Muscle of back (tissue), 13 donors: ENCODE measurements at places on chromosomes 7 and 10.

DNA sequence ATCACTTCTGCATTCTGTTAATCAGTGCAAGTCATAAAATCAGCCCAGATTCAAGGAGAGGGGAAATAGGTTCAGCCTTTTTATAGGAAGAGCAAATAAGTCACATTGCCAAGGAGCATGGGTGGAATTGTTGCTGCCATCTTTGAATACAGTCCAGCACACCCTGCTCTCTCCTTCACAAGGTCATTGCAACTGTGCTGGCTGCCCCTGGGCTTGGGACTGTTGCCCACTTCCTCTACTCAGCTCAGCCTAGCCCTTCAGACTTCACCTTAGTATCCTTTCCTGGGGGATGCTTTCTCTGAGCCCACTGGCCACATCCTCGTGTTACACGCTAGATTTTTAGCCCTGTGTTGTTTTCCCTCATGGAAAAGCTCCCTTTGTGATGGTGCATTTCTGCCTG lies 527.7 kb downstream of the GALNT17 start:
- no peak for DNase-seq

DNA sequence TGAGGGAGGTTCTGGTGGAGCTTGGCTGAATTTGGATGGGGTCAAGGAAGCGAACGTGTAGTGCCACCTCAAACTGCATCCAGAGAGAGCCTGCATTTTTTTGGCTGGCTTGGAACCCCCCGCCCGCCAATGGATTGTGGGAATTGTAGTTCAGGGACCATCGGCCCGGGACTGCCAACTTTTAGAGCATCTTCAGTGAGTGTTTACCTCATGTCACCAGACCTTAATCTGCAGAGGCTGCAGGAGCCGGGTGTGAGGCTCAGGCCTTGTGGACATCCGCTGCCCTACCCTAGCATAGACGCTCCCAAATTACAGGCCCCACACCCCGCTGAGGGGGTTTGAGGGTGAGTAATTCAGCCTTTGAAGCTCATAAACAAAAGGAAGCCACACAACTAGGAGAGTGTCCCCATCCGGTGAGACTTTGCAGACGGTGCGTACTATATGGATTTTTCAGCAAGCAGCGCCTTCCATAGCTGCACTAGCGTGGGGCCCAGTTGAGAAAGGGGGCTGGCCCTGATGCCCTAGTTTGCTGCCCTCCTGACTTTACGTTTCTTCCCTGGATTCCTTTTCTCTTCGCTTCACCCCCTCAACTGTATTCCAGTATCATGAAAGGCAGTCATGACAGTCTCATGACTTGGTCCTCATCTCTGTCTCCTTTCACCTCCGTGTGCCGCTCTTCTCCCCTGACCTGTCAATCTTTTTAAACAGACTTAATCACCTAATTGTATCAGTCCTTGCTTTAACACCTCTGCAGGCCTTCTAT lies 717 bp downstream of the CNPY4 start:
- DNase-seq = peak; percentile 80

DNA sequence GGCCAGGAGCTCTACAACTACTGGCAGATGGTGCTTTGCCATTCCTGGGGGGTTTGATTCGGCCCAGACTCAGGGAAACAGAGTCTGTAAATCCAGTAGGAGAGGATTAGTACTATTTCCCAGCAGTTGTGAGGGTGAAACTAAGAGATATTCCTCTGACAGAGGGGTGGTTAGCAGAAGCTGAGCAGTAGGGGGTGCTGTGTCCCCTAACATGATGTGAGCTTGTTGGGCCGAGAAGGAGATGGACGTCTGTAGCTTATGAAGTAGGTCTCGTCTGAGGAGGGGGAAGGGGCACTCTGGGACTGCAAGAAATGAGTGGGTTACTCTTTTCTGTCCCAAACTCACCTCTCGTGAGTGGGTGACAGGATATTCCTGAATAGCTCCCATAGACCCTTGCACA lies 179.2 kb upstream of the MBL2 start:
- DNase-seq = peak; percentile 18

GRCh38 chr10:34801097-34801733 lies 13.9 kb downstream of the PARD3 start:
- DNase-seq = no peak

GRCh38 chr10:650441-650851 lies 39.0 kb downstream of the DIP2C start:
- no peak for DNase-seq

- DNase-seq = no peak
Measured at GRCh38 chr10:12811826-12812225, 189.7 kb downstream of the CCDC3 start.

- no peak for DNase-seq
Measured at GRCh38 chr10:129491123-129491734, 24.2 kb downstream of the MGMT start.

GRCh38 chr7:33107136-33108066 lies 1.8 kb downstream of the RP9 start:
- DNase-seq = peak; percentile 38

DNA sequence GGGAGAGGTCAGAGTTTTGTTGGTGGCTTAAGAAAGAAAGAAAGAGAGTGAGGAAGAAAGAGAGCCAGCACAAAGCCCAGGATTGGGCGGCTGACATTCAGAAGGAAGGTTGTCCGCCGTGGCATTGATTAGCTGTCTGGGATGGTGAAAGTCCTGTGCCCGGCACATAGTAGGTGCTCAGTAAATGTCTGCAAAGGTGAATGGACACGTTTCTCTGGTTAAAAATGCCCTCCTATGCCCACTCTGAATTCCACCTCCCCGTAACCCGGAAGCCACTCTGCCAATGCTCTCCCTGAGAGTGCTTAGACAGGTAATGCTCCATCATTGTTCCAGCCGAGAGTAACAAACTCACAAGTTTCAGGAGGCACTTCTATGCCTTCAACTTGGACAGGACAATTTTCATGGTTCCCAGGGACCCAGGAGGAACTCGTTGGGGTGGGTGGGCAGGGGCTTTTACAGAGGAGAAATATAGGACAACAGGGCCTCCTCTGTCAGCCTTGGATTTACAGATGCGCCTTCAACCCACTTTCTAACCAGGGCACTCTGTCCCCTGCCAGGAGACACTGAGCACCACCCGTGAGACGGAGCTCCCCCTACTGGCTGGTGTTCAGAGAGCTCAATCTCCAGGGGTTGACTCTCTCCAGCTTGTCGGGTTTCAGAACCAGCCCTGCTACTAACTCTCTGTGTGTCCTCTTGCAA lies 411.5 kb upstream of the ZMIZ1 start:
- DNase-seq = no peak

DNA sequence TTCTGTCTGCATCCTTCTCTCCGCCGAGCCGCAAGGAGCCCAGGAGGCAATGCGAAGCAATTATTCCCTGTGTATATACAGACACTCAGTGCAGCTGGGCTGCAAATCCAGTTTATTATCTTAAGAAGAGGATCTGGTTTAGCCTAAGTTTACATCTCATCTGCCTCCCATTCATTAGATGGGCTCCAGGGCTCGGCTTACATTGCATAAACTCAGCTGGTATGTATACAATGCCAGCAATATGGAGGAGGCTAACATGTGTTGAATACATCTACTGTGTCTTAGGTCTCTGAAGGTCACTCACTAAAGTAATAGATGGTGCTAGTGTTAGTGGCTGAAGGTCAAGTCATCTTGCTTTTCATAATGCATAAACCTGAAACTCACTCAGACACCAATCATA lies 996.8 kb downstream of the KCNMA1 start:
- DNase-seq = no peak

GRCh38 chr7:69585169-69585568 lies 13.1 kb upstream of the AUTS2 start:
- no peak for DNase-seq

DNA sequence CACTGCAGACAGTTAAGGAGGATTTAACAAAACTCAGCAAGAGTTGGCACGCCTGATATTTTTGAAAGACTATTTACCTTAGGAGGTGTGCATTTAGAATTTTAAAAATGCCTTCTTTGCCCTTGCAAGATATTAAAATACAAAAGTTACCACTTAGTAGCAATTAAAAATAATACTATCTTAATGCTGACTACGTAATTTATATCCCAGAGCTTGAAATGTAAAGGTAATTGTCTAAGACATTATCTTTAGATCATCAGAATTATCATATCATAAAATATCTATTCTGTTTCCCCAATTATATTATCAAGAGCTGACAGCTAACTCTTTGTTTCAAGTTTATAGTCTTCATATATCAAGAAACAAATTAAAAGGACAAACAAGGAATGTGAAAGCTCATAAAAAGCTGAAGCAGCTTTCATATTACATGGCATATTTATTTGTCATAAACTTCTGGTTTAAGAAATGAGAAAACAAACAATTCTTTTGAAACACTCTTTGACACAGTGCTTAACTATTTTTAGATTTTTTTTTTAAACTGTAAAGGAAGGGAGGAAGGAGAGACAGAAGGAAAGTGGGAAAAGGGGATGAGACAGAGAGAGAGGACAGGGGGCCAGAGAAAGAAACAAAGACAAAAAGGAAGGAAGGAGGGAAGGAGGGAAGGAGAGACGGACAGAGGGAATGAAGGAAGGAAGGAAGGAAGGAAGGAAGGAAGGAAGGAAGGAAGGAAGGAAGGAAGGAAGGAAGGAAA lies 73.5 kb downstream of the RTKN2 start:
- DNase-seq = no peak

DNA sequence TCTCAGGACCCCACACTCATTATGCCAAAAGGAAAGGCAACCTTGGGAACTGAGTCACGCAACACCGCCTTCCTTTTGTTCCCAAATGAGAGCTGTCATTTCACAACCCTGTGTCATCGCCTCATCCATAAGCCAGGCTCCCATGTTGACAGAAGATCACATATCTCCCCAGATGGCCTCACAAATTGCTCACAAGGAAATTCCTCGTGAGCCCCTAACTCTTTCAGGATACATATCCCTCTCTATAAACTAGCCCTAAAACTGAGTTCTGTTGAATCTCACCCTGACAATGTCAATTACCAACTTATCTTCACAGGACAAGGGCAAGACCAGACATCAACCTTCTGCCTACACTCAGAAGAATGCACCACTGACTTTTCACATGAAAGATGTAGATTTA lies 22.6 kb downstream of the CCDC3 start:
- no peak for DNase-seq

GRCh38 chr7:114652041-114652440 lies 237.4 kb downstream of the FOXP2 start:
- no peak for DNase-seq

DNA sequence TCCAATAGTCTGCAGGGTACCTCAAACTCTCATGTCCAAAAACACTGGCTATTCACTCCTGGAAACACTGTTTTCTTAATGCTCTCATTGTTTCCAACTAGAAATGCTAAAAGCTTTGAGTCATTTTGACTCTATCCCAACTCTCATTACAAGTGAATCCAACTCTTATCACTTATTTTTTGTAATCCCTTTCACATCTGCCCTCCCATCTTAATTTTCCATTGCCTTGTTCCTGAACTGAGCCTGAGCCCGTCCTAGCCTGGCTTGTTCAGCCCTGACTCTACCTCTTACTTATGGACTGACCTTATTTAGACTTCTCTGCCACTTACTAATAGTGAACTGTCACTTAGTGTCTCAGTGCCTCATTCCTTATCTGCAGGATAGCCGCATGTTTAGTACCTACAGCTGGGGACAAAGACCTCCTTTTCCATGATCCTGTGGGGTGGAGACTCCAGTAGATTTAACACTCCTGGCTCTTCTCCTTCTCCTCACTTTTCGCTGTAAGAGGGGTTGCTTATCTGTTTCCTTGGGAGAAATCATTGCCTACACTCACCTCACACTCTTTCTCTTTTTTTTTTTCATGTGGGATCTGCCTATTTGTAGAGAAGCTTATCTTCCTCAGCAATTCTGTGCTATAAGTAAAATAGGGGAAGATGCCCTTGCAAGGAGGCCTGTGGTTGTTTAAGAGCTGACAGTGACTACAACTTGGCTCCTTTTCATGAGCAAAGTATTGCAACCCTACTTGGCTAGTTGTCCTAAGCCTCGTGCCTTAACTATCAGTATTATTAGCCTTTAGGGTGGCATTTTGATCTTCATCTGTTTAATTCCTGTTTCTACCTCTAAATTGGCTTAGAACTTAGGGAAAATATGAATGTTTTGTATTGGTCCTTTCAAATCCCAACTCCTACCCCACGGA lies 56.4 kb downstream of the SLC16A12 start:
- DNase-seq = no peak

- DNase-seq = peak; percentile 54
Measured at GRCh38 chr7:69893906-69894305, 295.6 kb downstream of the AUTS2 start.

DNA sequence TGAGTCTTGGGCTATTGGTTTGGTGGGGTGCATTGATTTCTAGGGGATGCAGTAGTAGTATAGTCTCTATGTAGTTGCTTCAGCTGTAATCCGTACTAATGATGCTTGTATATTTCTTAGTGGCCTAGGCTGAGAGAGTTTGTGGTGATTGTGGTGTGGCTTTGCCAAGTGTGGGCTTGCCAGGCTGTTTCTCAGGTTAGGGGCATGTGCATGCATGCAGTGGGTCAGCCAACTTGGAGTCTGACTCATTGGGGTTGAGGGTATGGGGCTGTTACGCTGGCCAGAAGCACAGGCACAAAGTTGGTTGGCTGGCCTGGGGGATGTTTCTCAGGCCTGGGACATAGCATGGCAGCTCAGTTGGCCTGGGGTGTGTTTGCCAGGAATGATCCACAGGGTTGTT lies 25.7 kb upstream of the PLA2G12B start:
- no peak for DNase-seq

- DNase-seq = no peak
Measured at GRCh38 chr7:45240273-45240771, 82.7 kb downstream of the RAMP3 start.

DNA sequence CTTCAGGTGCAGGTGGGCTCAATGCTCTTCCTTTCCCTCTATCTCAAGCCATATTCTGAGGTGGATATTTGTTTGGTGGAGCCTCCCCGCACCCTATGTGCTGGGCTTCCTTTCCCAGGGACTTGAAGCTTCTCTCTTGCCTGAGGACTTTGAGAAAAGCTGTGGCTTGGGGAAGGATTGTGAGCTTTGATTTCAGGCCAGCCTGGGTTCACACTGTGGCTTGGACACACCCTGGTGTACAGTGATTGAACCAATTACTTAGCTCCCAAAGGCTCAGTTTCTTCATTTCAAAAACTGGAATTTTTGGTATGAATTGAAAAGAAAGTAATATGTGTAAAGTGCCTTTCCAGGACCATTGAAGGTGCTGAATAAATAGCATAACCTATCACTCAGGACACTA lies 224.5 kb upstream of the GLI3 start:
- DNase-seq = no peak

DNA sequence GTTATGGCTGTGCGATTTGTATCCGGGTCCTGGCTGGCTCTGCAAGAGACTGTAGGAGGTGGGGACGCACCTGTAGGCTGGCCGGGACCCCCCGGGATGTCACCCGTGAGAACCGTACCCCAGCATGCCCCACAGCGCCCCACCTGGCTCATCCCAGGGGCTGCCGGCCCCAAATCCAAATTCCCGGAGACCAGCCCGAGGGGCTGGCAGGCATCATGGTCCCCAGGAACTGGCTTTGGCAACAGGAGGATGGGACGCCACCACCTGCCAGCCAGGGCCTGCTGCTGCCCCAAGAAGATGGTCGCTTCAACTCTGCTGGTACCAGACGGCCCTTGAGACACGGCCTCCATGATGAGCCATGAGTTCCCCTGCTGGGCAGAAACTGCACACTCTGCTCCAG lies 239.4 kb downstream of the ELFN1 start:
- no peak for DNase-seq
